NCI-H526 (cell line): ENCODE measurements at places on chromosomes 7 and 10.

GRCh38 chr7:90430614-90431460, 27.6 kb downstream of the CLDN12 start:
- no peak for DNase-seq

- DNase-seq = no peak
Observed at GRCh38 chr7:70533614-70534013, 598.3 kb upstream of the GALNT17 start.

DNA sequence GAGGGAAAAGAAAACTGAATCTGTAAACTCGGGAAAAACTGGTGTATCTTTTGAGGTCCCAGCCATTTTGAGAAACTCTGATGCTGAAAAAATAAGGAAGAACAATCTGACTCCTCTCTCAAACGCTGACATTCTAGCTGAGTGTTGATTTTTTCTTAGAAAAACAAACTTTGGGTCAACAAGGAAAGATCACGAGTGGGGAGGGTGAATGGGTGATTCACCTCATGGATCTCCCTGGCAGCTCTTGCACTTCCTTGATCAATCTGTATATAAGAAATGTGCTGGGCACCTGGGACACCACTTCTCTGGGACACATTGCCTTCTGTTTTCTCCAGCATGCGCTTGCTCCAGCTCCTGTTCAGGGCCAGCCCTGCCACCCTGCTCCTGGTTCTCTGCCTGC, at the start of gene PIP:
PIP (plus strand) TSS at position 297 of the 400 bp plus-strand sequence; CDS start at position 337, 40 bp downstream.
- no peak for DNase-seq

DNA sequence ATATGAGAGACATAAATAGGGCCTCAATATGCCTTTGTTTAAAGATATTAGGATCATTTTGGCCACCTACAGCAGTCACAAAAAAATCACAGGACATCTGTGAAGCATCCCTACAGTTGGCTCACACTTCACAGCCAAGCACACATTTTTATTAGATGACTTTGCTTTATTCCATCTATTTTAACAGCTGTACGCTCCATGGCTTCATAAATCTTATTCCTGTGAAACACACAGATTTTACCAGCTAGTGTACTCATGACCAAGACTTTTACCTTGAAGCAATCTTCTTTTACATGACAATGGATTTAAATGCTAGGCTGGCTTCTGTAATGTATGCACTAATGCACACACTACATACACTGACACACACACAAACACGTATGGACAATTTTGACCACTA, 254.8 kb upstream of the PITRM1 start:
- no peak for DNase-seq

DNA sequence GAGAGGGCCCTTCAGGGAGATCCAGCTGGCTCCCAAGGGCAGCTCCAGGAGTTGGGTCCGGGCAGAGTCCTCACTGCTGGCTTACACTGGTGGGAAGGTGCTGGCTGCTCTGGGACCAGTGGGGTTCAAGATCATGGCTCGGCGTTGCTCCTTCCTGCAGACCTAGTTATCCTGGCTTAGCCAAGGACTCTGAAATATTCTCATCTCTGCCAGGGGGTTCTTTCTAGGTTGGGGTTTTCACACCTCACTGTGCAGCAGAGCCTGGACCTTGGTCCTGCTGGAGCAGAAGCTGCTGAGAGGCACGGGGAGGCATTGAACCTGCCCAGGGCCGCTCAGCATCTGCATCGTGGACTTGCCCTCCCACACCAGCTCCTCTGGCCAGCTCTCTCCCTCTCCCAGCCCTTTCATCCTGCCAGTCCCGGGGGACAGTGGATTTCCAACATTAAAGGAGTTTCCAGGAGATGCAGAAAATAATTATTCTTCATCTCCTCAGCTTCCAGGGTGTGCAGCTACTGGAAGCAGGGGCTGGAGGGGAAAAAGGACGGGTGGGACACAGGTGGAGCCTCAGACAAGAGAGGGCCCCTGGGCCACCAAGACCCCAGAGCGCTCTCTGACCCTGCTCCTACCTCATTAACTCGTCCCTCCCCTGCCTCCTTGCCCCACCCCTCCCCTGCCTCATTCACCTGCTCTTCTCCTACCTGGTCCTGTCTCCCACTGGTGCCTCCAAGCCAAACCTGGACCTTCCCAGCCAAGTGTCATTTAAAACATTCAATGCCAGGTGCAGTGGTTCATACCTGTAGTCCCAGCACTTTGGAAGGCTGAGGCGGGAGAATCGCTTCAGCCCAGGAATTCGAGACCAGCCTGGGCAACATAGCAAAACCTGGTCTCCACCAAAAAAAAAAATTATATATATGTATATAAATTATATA, 42.5 kb downstream of the JAKMIP3 start:
- DNase-seq = no peak

- DNase-seq = no peak
Observed at GRCh38 chr10:84261236-84261915, 16.5 kb downstream of the RGR start.

GRCh38 chr10:93718937-93719725, 16.7 kb upstream of the FRA10AC1 start:
- DNase-seq = no peak

- no peak for DNase-seq
Observed at GRCh38 chr10:11573497-11573896, 38.0 kb downstream of the USP6NL start.

DNA sequence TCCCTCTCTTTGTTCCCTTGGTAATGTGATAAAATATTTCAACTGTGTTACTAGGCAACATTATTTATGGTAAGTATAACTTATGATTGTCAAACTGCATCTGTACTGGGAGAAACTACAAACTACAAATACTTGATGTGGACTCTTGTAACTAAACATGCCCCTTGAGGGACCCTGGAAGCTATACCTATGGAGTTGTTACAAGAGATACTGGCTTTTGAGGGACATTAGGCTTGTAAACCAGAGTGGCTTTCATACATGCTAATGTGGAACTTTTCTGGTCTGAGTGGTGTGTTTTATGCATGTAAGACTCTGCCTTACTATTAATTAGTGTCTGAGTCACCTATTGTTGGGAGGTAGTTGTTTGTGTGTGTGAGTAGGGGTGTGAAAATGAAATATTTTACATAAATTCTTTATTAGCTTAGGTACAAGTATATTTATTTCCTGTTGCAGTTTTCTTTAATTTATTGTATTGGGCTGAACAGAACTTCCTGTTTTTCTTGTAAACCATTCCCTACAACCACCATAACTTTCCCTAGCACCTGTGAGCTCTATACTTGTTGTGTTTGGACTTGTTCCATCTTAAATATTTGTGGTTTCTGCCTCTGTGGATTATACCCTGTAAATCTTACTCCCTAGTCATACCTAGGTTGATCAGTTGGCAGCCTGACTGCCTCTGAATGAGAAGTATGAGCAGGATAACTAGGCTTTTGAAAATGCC, 49.8 kb downstream of the STK31 start:
- no peak for DNase-seq

- DNase-seq = no peak
Observed at GRCh38 chr7:83878614-83879013, 229.7 kb upstream of the SEMA3E start.

DNA sequence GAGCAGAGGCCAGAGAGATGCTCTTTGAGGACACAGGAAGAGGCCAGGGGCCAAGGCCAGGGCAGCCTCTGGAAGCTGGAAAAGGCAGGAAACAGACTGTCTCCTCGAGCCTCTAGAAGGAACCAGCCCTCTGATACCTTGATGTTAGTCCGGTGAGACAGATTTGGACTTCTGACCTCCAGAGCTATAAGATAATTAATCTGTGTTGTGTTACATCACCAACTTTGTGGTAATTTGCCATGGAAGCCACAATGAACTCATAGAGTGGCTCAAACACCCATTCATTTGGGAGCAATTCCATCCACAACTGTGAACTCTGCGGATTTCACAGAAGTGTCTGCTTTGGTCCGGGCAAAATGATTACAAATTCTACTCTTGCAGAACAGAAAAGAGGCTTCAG, 48.7 kb downstream of the OAT start:
- DNase-seq = no peak

GRCh38 chr7:13524076-13524475, 465.4 kb downstream of the ETV1 start:
- DNase-seq = no peak

DNA sequence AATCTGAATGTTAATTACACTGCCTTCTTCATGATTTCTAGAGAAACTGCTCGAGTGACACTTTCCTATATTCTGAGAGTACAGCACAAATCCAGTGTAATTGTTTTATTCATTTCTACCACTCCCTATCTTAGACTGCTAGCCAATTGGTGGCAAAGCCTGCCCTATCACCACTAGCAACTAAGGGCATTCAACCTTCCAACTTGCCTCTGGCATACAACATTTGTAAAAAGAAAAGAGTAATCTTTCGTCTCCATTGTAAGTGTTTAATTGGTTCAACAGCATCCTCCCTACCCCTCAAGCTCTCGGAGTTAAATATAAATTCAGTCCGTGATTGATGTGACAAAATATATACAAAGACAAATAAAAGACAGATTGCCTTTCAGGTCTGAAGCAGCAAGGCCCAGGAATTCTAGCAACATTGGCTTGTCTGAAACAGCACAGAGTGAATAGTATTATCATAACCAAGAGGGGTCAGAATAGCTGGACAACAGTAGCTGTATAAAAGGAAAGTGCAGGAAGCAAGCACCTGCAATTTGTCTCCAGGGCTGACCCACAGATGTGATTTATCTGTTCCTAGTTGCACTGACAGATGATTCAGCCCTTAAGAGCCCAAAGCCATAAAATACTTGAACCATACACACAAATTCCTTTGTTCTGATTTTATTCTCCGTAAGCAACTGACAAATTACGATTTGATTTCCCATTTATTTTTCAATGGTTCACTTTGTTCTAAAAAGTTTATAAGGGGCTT, 47.6 kb upstream of the ANKRD1 start:
- no peak for DNase-seq

DNA sequence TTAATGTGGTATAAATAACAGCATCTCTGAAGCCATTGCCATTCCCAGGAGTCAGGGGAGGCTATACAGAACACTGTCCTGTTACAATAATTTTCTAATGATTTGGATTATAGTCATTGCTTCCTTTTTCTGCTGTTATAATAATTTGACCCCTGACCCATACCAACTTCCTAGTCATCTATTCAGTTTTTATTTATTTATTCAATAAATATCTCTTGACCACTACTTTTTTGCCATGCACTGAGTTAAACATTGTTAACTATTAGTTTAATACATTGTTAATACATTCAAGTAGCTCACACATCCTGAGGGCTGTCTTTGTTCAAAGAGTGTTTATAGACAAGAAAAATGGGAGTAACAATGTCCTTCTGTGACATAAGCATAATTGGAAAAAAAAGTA, 235.5 kb upstream of the MEOX2 start:
- DNase-seq = no peak

GRCh38 chr10:103171278-103171677, 21.8 kb downstream of the NT5C2 start:
- no peak for DNase-seq

DNA sequence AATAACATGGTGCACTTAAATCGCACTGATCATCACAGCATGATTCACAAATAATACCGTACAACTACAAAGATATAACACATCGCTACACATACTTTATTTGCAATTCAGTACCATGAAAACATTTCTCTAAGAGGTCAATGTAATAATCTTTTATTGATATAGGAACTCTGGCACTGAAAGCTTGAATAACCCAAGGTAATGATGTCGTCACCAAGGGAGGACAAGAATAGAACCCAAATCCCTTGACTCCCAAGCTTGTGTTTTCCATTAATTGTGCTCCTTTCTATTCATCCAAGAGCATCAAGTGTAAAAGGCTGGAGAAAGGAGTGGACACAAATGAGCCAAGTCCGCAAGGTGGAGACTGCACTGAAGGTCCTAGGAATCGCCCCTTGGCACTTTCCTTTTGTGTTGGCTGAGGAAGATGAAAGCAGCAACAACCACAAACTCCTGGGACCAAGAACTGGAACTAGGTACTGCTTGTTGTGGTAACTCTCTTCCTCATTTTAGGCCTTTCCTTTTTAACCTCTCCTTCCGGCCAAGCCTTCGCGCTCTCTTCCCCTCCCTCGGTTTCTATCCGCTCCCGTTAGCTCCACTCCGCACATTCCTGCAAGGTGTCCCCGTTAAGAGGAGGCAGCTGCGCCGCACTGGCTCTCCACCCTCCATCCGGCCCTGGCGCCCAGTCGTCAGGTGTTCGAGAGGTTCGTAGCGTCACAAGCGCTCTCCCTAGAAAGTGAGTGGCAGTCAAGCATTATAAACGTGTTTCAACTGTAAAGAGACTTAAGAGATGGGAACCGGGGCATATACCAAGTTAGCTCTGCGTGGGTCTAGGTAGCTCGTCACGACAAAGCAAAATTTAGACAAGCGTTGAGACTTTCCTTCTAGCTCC, 1.0 kb upstream of the CBLL1 start:
- peak; percentile 92 for DNase-seq

GRCh38 chr7:29408841-29409243, 154.8 kb upstream of the PRR15 start:
- peak; percentile 62 for DNase-seq

- DNase-seq = no peak
Observed at GRCh38 chr7:74324531-74325209, 35.5 kb downstream of the CLIP2 start.
